ENCODE measurements at places on chromosomes 1 and 21.
A peak's percentile ranks its signal among the peaks of the same experiment; 100 is the strongest.

- peak; percentile 71 for DNase-seq
These were observed 6.7 kb upstream of the TNFRSF8 start for GRCh38 chr1:12056331-12056841.

GRCh38 chr1:101237229-101237837 lies 514 bp downstream of the S1PR1 start:
- no peak for DNase-seq

GRCh38 chr1:220755309-220755708 lies 7.2 kb downstream of the MTARC2 start:
- DNase-seq, result no peak

- no peak for DNase-seq
These were observed 37.5 kb downstream of the ELAPOR1 start for GRCh38 chr1:109151146-109151990.
